Spleen (tissue), 13 donors: ENCODE measurements at places on chromosomes 7 and 10. TPM values are rescaled to one million over a fixed set of nuclear protein-coding genes. Genes with fewer than 3 reads are reported as not detected.

Gene MMP21
- polyA plus RNA-seq = 0.09 TPM

Gene BRI3
- 229 TPM for polyA plus RNA-seq

Gene TMEM139
- 0.52 TPM for polyA plus RNA-seq

Gene RAB19
- polyA plus RNA-seq = not detected

DNA sequence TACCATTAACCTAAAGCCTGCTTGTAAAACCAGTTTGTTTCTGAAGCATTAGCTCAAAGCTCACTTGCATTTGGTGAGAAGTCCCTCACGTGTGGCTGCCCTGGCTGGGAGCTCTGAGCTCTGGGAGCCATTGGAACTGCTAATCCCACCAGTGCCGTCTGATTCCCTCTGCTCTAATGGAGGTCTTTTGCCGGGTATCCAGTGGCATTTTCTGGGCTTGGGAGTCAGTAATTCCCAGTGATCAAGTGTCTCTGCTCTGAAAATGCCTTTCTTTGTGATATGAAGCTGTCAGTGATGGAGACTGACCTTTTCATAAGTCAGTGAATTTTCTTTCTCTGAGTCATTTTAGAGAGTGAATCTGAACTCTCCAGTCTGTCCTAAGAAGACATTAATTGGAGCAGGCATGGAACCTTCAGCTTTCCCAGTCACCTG is 36.9 kb upstream of the FAM20C start:
- no peaks in the 10 kb centered on the region for H3K27me3 ChIP-seq
- peaks cover under 1% of the 10 kb centered on the region for H3K4me1 ChIP-seq
- peak; percentile 36 for DNase-seq
- H3K27ac ChIP-seq = no peak overlapping the region

DNA sequence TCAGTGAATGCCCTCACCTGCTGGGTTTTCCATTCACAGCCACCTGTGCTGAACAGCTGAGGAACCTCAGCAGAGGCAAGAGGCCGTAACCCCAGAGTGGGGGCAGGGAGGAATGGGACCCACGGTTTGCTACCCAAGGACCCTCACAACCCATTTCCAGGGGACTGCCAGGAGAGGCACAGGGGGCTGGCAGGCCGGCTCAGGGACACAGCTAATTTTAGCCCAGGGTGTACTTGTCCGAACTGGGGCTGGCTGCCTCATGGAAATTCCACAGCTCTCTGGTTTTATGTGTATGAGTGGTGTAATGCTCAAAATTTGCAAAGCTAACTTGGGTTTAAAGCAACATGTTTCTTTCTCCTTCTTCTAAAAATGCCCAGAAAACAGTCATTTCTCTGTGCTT is 42.2 kb downstream of the MINDY4 start:
- H3K27ac ChIP-seq = no peak overlapping the region
- no peak overlapping the region for H3K4me3 ChIP-seq
- H3K4me1 ChIP-seq = no peaks in the 10 kb centered on the region
- no peaks in the 10 kb centered on the region for H3K36me3 ChIP-seq

DNA sequence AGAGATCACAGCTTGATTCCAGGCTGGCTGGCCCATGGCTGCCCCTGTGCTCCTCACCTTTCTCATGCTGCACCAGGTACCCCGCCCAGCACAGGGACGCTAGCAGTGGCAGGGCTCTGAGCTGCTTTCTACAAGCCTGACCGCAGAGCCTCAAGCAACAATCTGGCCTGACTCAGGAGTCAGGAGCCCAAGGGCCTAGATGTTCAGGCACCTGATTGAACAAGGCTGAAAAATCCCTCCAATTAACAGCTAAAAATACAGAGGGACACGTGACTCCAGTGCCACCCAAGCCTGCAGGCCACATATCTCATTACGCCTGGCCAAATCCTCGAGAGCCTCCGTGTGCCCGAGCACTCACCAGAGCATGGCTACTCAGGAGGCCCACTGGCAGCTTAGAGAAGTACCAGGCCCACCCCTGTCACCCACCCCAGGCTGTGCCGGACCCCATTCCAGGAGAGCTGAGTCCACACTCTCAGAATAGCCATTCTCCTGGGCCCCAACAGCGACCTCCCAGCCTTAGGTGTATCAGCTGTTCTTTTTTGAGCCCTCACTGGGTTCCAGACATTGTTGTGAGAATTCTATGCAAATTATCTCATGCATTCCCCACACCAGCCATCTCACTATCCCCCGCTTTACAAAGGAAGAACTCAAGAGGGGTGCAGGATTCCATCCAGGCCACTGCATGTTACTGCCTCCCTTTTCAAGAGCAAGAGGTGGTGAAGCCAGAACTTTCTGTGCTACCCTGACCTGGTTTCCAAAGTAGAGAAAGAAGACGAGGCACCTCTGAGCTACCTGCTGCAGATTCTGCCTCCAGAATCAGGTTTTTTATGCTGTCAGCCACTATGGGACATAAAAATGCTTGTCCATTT is 98.3 kb downstream of the COL13A1 start:
- no peak overlapping the region for H3K4me3 ChIP-seq
- no peaks in the 10 kb centered on the region for H3K4me1 ChIP-seq
- H3K36me3 ChIP-seq = no peaks in the 10 kb centered on the region
- DNase-seq = no peak
- no peak overlapping the region for H3K27ac ChIP-seq

DNA sequence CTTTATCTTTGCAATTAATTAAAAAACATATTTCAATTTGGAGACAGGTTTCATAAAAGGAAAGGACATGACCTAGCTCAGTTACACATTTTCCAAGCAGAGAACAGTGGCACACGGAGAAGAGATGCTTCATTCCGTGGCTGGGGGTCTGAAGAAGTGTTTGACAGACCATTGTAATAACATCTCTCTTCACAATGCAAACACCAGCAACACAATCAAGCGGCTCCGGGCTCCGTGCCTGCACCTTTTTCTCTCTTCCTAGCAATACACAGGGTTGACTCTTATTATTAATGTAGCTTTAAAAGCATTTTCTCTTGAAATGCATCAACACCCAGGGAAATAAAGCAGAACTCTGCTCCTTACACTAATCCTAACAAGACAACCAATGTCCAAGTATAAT is 261.0 kb upstream of the AOAH start:
- no peak overlapping the region for H3K27ac ChIP-seq
- no peak overlapping the region for H3K4me3 ChIP-seq
- DNase-seq = no peak
- no peaks in the 10 kb centered on the region for H3K36me3 ChIP-seq
- no peaks in the 10 kb centered on the region for H3K27me3 ChIP-seq

DNA sequence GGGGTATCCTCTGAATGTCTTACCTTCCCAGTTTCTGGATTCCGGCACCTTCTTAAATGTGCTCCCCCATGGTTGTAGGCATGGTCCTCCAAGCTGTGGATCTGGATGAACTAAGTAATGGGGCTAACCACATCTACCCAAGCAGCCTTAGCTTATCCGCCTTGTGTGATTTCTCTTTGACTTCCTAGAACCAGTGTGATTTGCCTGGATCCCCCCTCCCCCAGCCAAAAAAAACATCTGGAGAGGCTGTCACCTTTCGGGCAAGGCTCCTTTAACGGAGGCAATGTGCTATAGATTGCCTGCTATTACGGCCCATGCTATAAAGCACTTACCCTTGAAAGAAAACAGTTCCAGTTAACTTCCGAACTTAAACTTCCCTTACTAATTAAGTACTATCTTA is 33.9 kb downstream of the C1GALT1 start:
- no peak overlapping the region for H3K4me3 ChIP-seq
- H3K4me1 ChIP-seq = peaks cover 15% of the 10 kb centered on the region
- DNase-seq = no peak

DNA sequence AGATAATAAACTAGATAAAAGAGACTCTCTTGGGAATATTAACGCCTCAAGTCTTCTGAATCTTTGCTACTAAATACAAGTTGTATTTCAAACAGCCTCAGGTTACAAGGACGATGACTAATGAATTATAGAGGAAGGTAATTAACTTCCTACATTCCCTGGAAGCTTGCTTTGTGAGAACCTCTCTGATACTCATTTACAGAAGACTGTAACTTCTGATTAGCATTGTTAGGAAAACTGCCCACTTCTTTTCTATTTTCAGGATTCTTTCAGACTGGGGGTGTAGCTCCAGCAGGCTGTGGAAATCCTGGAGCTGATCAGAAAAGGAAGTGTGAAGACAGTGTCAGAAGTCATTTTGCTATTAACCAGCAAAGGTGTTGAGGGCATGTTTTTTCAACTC is 316.7 kb upstream of the NPSR1 start:
- H3K36me3 ChIP-seq = no peaks in the 10 kb centered on the region
- no peak overlapping the region for H3K27ac ChIP-seq
- no peaks in the 10 kb centered on the region for H3K27me3 ChIP-seq
- H3K4me1 ChIP-seq = no peaks in the 10 kb centered on the region
- DNase-seq = no peak

- H3K4me1 ChIP-seq = peaks cover 47% of the 10 kb centered on the region
- no peak overlapping the region for H3K4me3 ChIP-seq
- no peak for DNase-seq
- no peaks in the 10 kb centered on the region for H3K36me3 ChIP-seq
- H3K27me3 ChIP-seq = no peaks in the 10 kb centered on the region
Measured at GRCh38 chr7:50662041-50662694, 97.0 kb upstream of the DDC start.

GRCh38 chr10:9066152-9066551 is 1011.7 kb downstream of the GATA3 start:
- H3K4me1 ChIP-seq = no peaks in the 10 kb centered on the region
- no peak overlapping the region for H3K27ac ChIP-seq
- H3K27me3 ChIP-seq = no peaks in the 10 kb centered on the region
- DNase-seq = no peak
- no peaks in the 10 kb centered on the region for H3K36me3 ChIP-seq

DNA sequence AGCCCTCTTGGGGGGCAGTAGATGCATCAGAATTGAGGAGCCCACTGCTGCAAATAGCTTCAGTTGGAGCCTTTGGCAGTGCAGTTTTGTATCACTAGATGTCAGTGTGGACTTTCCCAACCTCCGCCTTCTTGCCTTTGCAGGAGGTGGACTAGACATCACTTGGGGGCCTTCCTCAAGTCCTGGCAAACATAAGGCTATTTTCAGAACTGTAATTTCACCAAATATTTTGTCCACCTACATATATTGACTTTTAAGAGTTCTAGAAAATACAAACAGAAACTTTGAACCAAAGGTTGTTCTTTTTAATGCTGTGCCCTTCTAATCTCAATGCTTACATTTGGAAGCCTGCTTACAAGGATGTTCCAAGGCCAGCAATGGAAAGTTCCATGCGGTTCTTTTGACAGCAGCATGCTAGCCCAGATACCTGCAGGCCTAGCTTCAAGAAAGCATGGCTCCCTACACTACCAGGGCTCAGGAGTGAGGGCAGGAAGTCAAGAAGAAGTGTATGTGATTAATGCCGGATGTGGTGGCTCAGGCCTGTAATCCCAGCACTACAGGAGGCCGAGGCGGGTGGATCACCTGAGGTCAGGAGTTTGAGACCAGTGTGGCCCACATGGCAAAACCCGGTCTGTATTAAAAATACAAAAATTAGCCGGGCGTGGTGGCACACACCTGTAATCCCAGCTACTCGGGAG is 8.0 kb upstream of the ZNRF2 start:
- no peak overlapping the region for H3K4me3 ChIP-seq
- no peaks in the 10 kb centered on the region for H3K27me3 ChIP-seq
- H3K4me1 ChIP-seq = peaks cover 6% of the 10 kb centered on the region
- DNase-seq = no peak
- H3K36me3 ChIP-seq = no peaks in the 10 kb centered on the region
- H3K27ac ChIP-seq = no peak overlapping the region

DNA sequence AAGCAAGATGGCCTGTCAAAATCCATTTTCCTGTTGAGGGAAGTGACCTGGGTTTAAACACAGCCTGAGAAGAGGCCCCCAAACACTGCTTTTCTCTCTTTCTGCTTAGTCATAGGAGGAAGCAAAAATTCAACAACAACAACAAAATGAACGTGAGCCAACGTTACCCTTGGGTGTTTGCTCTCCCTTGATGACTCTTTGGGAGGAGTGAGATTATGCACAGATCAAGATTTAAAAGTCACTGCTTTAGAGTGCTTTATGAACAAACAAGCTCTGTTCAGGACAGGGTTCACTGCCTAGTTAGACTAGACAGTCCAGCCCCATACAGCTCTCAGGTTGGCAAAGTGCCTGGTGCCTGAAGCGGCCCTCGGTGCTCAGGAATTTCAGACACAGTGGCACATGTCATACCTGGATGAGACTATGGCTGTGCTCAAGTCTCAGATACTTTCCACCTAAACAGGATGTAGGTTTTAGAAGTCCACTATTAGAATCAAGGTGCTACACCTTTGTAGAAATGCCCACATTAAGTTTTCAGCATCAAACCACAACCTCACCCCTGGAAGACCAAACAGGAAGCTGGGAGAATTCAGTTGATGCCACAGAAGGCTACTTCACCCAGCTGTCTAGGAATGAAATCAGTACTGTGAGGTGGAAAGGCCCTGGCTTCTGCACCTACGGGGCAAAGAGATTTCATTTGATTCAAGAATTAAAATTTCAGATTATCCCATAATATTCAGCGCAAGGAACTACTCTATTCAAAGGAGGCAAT is 38.7 kb downstream of the DENND11 start:
- H3K27ac ChIP-seq = no peak overlapping the region
- H3K36me3 ChIP-seq = peaks cover 27% of the 10 kb centered on the region
- H3K4me1 ChIP-seq = peaks cover 9% of the 10 kb centered on the region
- no peaks in the 10 kb centered on the region for H3K27me3 ChIP-seq
- H3K4me3 ChIP-seq = no peak overlapping the region

DNA sequence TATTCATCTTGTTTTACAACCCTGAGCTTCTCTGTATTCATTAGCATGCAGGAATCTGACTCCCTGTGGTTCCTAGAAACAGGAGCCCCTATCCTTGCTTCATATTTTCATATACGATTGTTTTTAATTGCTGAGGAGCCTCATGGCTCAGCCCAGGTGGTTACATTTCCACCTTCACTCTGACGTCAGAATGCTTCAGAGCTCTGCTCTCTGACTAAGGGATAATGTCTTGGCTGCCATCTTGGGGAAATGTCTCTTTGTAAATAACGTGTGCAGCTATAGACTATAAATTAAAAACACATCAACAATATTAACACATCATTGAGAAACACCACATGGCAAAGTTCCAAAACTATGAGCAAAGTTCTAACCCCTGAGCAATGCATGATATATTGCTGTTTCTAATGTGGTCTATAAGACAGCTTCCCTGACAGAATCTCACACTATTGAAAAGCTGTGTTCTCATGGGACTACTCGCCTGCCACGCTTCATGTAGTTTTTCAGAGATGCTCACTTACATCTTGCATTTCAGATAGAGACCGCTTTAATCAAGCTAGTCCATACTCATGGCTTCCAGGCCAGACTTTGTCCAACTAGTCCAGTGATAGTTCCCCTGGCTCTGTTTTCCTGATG is 227.0 kb downstream of the SORCS3 start:
- no peaks in the 10 kb centered on the region for H3K4me1 ChIP-seq
- no peak for DNase-seq
- no peaks in the 10 kb centered on the region for H3K36me3 ChIP-seq
- no peak overlapping the region for H3K27ac ChIP-seq
- H3K4me3 ChIP-seq = no peak overlapping the region
